ENCODE measurements at places on chromosomes 2 and 18.

DNA sequence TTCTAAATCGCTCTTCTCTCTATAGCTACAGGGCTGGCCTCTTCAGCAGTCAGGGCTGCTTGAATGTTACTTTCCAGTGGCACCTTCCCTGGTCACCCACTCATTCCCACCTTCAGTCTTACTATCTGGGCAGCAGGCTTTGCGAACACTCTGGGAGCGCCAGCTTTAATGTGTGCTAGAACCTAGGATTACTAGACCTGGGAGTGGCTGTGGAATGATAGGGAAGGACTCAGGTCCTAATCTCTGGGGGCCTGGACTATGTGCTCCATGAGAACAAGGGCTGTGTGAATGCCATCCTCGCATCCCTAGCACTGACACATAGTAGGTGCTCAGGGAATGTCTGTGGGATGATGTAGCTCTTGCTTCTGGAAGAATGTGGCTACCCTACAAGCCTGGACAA lies 57.6 kb downstream of the BCL2L11 start:
- no peak for DNase-seq

GRCh38 chr2:96869281-96869821 lies 529 bp downstream of the SEMA4C start:
- DNase-seq, result peak; percentile 61

- DNase-seq, result no peak
Observed at GRCh38 chr2:151102226-151102625, 159.4 kb downstream of the RBM43 start.

GRCh38 chr2:223488814-223489213 lies 113.3 kb downstream of the SCG2 start:
- DNase-seq, result no peak

DNA sequence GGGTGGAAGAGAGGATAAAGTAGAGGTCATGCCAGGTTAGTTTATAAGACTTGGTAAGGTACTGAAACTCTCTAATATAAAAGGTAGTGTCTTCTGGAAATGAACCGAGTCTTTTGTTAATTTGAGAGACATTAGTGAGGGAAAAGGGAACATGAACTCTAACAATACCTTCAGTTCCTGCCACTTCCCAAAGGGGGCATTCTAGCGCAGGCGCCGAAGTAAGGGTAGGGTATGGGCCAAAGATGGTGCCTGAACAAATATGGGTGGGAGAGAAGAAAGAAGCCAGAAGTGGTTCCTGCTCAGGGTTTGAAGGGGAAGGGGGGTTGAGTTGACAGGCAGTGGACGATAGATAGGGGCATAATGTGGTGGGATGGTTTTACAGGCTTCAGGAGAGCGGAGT lies 10.1 kb upstream of the REG1B start:
- DNase-seq, result no peak

DNA sequence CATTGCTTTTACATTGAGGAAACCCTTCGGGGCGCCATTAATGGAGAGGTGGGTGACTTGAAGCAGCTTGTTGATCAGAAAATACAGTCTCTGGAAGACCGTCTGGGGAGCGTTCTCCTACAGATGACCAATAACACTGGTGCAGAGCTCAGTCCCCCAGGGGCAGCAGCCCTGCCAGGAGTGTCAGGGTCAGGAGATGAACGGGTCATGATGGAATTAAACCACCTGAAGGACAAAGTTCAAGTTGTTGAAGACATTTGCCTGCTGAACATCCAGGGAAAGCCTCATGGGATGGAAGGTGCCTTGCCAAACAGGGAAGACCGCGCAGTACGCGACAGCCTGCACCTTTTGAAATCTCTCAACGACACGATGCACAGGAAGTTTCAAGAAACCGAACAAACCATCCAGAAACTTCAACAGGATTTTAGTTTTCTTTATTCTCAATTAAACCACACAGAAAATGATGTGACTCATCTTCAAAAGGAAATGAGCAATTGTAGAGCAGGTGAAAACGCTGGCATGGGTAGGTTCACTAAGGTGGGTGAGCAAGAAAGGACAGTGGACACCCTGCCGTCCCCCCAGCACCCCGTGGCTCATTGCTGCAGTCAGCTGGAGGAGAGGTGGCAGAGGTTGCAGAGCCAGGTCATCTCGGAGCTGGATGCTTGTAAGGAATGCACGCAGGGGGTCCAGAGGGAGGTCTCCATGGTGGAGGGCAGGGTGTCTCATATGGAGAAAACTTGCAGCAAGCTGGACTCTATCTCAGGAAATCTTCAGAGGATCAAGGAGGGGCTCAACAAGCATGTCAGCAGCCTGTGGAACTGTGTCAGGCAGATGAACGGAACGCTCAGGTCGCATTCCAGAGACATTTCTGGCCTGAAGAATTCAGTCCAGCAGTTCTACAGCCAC lies 45.0 kb downstream of the EMILIN2 start:
- no peak for DNase-seq

DNA sequence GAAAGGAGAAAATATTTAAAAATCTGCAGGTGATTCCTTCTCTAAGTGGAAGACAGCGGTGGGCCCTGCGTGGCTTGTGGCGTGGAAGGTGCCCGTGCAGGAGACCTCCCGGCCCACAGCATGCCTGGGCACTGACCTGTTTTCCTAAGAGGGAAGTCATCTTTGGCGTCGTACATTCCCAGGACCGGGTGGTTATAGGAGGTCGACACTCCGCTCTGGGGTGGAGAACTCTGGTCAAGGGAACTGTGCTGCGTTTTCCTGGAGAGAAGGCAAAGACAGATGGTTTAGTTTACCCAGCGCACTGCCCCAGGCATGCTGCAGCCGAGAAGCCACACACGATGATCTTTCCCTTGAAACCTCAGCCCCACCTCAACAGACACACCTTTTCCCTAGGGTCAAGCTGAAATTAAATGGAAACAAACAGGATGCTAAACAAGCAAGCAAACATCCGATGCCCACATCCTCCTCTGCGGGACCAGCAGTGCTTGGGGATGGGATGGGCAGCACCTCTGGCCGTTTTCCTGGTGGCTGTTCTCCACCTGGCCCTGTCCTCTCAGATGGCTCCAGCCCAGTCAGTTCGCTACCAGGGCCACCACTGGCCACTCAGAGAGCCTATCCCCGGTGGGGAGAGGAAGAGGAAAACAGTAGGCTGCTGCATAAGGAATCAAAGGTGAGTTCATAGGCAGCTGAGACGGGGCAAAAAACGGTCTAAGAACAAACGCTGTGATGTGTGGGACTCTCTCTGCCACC lies 244.1 kb downstream of the HDAC4 start:
- DNase-seq, result no peak

DNA sequence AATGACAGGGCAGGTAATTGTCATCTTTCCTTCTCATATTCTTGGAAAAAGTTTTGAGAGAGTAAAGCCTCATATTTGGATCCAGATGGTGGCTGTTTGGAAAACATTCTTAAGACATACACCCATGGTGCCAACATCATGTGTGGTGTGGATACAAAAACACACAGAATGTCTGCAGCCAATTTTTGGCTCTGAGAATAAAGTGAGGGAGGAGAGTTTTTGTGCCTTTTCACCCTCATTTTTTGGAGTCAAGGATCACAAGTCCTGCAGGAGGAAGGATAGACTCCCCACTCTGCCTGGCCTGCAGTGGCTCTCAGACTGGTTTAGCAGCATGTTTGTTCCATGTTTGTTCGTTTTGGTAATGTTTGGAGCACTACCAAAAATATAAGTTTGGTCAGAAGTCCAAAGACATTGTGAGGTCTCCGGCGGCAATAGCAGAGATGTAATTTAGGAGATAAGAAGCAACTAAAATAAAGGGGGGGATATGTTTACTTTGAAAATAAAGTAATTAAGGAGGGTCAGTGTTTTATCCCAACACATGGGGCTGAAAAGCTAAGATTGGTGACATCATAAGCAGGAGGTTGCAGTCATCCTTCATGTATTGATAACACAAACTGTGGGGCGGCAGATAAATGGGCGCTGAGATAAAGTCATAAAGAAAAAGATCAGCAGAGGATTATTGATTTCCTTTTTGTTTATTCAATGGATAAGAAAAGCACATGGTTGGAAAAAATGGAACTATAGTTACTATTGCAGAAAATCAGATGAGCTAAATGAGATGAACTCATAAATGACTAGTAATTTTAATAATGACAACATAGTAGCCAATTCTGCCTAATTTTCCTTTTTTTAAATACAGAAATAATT lies 655 bp downstream of the NOSTRIN start:
- DNase-seq, result no peak

GRCh38 chr2:121532894-121533293 lies 2.2 kb downstream of the RNU4ATAC start:
- no peak for DNase-seq

- no peak for DNase-seq
Observed at GRCh38 chr2:136065907-136066306, 52.0 kb downstream of the CXCR4 start.

DNA sequence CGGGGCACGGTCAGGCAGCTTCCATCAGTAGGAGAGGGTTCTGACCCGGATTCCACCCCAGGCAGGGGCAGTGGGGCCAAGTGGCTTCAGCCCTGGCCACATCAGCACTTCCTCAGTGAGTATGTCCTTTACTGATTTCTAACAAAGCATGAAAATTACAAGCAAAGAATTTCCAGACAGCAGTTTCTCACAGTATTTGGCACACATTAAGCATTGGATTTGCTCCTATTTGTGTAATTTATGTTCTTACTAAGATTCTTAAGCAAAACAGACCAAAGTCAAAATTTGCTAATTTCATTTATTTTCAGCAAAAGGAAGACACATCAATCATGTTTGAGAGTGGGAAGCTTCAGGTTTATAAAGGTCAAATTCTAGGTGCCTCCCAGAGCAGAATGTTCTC lies 73.3 kb upstream of the NFATC1 start:
- no peak for DNase-seq

- DNase-seq, result no peak
Observed at GRCh38 chr2:129366263-129366662, 613.2 kb upstream of the RAB6C start.

DNA sequence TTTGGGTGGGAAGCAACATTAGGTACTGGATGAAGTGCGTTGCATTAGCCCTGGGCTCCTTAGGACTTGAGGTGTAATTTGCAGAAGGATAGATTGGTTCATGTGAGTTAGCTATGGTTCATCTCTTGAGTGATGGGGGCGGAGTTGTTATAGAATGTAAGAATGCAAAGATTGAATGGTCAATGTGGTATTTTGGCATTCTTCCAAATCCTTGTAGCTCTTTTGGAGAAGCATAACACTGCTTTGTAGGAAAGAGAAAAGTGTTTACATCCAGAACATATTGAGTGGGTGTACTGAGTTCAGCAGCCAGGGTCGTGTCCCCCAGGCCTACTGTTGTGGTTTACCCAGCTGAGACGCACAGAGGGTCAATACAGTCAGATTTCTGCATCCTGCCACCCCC lies 173.5 kb downstream of the FMNL2 start:
- DNase-seq, result no peak

- DNase-seq, result no peak
Observed at GRCh38 chr2:123528996-123529707, 495.9 kb upstream of the CNTNAP5 start.

DNA sequence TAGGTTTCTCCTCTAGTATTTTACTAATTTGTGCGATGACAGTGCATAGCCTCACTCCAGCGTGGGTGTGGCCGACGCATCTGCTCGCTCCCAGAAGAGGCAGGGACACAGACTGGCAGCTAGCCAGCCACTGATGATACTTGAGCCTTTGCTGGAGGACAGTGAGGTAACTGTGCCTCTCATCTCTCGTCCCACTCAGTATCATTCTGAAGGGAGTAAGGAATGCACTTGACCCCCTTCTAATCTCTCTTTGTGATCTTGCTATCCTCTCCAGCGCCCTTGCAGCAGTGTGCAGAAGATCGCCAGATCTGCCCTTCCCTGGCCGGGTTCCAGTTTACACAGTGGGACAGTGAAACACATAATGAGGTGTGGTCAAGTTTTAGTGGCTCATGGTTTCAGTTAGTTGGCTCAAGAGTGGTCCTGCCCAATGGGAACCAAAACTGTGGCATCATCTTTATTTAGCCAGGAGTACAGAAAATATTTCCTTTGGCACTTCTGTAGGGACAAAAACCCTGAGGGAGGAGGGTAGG lies 17.5 kb downstream of the NCAPH start:
- DNase-seq, result no peak

DNA sequence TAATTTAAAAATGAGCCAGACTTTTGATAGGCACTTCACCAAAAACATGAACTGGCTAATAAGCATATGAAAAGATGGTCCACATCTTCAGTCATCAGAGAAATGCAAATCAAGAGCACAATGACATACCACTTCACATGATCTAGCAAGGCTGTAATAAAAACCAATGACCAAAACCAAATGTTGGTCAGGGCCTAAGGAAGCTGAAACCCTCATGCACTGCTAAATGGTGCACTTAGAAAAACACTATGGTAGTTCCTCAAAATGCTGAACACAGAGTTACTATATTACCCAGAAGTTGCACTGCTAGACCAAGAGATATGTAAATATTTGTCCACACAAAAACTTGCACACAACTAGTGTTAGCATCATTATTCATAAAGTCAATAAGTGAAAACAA lies 504.9 kb upstream of the SOX11 start:
- no peak for DNase-seq

GRCh38 chr2:101305035-101305434 lies 3.5 kb downstream of the RNF149 start:
- no peak for DNase-seq

DNA sequence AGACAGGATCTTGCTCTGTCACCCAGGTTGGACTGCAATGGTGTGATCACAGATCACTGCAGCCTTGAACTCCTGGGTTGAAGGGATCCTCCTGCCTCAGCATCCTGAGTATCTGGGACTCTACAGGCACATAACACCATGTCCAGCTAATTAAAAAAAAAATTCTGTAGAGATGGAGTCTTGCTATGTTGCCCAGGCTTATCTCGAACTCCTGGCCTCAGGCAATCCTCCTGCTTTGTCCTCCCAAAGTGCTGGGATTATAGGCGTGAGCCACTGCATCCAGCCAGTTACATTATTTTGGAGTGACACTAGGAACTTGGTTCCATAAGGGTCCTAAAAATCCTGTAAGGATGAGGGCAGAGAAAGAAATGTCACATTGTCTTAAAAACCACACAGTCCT lies 89.1 kb upstream of the ZFP36L2 start:
- DNase-seq, result no peak

DNA sequence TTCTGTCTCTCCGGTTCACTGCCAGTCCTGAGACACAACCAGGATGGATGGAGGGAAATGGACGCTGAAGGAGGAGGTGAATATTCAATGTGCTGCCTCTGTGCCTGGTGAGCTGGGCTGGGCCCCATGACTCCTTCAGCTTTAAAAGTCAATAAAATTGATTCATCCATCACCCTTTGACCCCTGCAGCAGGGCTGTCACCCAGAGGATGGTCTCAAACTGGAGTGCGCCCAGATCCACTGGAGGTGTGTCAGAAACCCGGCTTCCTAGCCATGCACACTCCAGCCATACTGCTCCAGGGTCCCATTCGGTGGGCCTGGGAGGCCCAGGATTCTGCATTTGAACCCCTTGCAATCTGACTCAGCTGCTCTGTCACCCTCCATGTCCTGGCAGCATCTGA lies 94.1 kb upstream of the BOD1L2 start:
- DNase-seq, result no peak

DNA sequence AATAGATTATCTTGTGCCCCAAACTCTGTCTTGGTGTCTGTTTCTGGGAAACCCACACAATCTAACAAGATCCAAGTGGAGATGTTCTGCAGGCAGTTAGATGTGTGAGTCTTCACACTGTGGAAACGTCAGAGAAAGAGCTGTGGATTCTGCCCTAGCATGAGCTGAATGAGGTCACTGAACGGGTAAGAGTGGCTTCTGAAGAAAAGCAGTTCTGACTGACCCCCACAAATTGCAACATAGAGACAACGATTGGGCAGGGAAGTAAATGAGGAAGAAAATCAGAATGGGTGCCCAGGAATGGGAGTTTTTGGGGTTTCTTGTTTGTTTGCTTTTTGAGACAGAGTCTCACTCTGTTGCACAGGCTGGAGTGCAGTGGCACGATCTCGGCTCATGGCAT lies 12.9 kb upstream of the RPL37A start:
- no peak for DNase-seq
